ENCODE measurements at places on chromosomes 1 and 21.

DNA sequence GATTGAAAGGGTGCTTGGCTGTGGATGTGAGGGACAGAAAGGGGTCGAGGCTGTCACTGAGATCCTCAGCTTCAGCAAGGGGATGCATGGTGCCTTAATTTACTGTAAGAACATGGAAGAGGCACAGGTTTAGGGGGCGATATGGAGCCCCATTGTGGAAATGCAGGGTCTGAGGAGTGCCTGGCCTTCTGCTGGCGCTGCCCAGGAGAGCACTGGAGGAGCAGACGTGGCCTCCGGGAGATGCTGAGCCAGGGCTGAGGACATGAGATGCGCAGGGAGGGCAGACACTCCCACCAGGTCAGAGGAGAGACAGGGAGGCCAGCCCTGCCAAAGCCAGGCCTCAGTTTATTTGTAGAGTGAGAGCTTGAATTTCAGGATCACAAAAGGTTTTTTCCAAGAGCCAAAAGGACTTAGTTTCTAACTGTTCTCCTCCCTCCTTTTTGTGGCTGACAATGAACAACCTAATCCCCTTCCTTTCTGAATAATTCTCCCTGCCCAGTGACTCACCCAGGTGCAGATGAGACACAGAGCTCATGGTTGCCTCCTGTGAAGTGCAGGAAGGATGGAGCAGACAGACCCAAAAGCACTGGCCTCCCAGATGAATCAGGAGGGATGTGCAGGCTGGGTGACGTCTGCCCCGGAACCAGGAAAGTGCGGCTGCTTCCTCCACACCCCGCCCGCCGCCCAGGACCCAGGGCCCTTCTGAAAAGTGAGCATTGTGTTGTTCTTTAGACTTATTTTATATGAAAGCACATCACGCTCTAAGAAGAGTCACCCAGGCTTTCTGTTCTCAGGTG is 73.0 kb upstream of the TMPRSS2 start:
- DNase-seq = no peak

GRCh38 chr1:10901891-10902805 is 105.7 kb upstream of the CASZ1 start:
- no peak for DNase-seq

DNA sequence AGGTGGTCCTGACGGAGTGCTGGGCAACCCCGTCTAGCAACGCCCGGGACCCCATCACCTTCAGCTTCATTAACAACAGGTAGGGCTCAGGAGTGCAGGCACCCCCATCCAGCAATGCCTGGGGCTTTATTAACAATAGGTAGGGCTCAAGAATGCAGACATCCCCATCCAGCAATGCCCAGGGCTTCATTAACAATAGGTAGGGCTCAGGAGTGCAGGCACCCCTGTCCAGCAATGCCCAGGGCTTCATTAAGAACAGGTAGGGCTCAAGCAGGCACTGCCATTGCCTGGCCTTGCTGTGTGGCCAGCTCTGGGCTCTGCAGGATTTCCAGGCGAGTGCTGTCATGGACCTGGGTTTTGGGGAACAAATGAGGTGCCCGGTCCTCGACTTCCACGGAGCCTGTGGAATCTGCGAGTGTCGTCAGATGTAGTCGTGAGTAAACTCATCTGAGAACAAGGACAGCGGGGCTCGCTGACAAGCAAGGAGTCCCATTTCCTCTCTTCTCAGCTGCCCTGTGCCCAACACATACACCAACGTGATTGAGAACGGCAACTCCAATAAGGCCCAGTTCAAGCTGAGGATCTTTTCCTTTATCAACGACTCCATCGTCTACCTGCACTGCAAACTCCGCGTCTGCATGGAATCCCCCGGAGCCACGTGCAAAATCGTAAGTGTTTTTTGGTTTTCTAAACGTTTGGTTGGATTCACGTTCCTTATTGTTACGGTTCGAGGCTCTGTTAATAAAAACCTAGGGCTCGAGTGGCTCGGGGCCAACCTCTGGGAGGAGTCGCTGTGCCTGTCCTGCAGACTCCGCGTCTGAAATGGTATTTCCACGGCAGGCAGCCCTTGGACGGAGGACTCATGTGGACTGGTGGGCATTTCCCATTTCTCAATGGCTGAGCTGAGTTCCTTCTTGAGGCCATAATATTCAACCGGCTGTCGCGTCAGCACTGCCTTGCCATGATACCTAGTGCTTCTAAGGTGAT is 56.3 kb downstream of the UMODL1 start:
- DNase-seq = no peak

DNA sequence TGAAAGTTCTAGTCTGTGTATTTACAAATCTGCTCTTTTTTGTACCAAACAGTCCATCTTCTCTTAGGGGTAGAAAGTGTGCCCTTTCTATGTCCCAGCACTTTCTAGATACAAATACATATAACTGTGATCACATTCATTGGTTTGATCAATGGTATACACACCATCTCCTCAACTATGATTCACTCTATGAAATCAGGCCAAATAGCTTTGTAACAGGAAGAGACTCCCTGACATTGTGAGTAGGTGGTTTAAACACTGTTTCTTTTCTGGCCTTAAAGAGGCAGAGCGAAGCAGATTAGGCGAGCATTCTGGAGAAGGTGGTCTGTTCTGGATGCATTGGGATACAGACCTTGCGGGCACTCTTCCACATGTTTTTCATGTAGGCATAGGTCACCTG is 39.3 kb upstream of the EXOSC10 start:
- no peak for DNase-seq

GRCh38 chr1:151853411-151853943 is at the start of gene THEM5:
THEM5 (minus strand) TSS chr1:151853712; CDS start chr1:151853565, 147 bp downstream.
- no peak for DNase-seq

DNA sequence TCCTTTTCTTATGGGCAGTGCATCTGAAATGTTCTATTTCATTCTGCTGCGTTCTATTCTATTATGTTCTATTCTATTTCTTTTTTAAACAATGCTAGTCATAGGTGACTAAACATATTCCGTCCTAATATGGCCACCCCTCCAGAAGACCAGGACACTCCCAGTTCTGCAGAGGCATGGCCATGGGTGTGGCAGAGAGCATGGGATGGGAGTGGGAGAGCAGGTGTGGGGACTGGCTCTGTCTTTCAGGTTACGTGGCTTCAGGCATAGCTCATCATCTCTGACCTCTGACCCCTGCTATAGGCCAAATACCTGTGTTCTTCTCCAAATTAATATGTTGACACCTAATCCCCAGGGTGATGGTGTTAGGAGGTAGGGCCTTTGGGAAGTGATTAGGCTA is 33.4 kb upstream of the TLR5 start:
- no peak for DNase-seq

GRCh38 chr1:181391301-181391900 is 91.9 kb upstream of the CACNA1E start:
- no peak for DNase-seq

DNA sequence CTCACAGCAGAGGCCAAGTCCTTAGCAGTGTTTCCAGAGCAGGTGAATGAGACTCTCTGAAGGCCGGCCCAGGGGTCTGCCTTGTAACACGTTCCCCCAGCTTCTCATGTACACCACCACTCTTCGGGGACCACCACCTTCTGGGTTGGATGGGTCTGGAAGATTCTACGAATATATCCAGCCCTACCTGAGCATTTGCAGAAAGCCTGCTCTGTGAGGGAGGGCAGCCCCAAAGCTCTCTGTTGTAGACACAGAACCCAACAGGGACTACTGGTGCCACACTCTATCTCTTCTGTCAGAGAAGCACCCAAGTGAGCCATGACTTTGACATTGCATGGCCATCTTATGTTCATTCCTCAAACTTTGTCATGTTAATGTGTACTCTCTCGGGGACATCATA is 61.8 kb downstream of the CD247 start:
- DNase-seq = no peak

- DNase-seq = no peak
These were observed 4.2 kb downstream of the VWA1 start for GRCh38 chr1:1439546-1440261.

DNA sequence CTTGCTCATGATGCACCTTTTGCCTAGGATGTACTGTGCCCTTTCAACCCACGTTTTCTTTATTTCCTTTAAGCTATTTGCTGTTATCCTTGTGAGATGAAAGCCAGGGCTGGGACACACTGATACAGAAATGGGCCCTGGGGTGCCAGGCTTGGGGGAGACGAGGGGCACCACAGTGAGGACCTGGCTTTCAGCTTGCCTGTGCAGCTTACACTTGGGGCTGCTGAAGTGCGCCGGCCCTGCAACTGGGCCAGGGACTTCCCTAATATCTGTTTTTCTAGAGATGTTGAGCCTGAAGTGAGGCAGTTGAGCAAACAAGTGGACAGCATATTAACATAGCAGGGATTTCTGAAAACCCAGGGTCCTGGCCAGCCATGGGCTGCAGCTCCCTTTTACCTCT is 42.5 kb upstream of the SLC19A1 start:
- no peak for DNase-seq

GRCh38 chr21:40284409-40284808 is 417.2 kb downstream of the PCP4 start:
- DNase-seq = no peak

All from activated CD4-positive, alpha-beta T cell treated with anti-CD3 and anti-CD28 coated beads for 24 hours (primary cell).